ENCODE measurements at places on chromosomes 6 and 20.
A peak's percentile ranks its signal among the peaks of the same experiment; 100 is the strongest.

DNA sequence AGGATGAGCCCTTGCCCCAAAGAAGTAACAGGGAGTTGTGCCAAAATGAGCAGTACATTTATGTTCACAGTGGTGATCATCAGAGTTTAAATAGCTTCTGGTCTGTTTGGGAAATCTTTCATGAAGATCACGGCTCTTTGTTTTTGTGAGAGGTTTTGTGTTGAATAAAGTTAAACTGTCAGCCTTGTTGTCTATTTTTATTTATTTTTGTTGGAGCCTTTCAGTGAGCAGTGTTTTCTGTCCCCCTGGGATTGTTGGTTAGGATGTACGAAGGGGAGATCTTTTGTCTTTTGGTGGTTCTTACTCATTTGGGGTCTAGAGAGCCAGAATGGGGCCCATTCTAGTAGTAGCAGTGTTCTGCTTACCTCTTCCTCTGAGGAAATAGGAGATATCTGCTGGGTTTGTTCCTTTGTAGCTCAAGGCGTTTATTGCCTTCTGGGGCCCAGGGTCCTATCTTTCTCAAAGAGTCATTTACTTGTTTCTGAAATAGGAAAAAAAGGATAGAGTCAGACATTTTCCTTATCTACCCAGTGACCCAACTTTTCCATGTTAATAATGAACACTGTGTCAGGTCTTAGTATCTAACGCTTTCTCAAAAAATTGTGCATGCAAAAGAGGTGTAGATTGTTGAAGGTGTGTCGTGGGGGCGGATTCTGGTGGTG, 157.4 kb downstream of the JARID2 start:
- DNase-seq, result no peak

DNA sequence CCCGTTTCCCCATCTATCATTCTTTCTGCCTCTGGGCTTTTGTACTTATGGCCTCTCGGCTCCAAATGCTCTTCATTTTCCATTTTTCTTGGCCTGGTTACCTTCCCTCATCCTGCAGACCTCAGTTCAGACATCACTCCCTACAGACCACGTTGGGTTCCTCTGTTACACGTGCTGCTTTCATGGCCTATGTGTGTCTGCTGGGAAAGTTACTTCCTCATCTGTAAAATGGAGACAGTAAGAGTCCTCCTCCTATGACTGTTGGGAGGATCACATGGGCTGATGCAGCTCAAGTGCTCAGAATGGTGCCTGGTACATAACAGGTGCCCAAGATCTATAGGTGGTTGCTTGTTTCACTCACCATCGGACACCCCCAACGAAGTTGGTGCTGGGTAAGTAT, 13.5 kb downstream of the KCNK17 start:
- no peak for DNase-seq

- peak; percentile 46 for DNase-seq
Measured at GRCh38 chr6:49550492-49551077, at the start of gene C6orf141. C6orf141 (plus strand) TSS chr6:49550668; CDS start chr6:49550793, 125 bp downstream.

DNA sequence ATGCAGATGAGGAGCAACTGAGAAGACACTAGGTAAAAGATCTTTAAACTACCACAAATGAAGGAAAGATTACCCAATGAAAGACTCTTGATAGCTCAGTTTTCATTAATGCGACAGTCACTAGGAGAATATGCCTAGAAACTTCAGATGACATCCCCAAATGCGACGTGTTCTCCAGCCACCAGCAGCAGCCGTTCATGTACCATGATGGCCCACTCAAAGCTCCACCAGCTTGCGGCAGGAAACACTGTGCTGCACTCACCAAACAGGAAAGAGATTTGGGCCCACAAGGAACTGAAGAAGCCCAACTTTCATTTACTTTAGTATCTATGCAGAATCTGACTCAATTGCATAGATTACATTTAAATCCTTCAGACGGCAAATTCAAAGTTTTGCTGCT, 7.5 kb downstream of the DIDO1 start:
- no peak for DNase-seq

DNA sequence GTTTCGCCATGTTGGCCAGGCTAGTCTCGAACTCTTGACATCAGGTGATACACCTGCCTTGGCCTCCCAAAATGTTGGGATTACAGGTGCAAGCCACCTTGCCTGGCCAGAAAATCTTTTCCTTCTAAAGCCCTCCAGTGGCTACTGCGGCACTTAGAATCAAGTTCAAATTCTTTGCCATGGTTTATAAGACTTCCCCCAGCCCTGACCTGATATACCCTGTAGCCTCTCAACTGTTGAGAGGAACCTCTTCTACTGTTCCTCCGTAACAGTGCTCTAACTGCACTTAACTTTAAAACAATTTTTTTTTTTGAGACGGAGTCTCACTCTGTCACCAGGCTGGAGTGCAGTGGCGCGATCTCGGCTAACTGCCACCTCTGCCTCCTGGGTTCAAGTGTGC, 235.6 kb downstream of the BCAS1 start:
- no peak for DNase-seq

- DNase-seq, result no peak
Measured at GRCh38 chr20:5192570-5193431, 66.0 kb downstream of the CDS2 start.
